ENCODE measurements at places on chromosomes 7 and 10. TPM values are rescaled to one million over a fixed set of nuclear protein-coding genes. Genes with fewer than 3 reads are reported as not detected.

Gene TPK1
- 22.9 TPM for total RNA-seq

Gene GIMAP1
- 13.5 TPM for total RNA-seq

Gene WDFY4
- total RNA-seq = 7.1 TPM

Gene LLCFC1
- total RNA-seq = not detected

Gene SLIT1
- 0.04 TPM for total RNA-seq

Gene COL28A1
- not detected for total RNA-seq

Gene ZNF736
- 5.5 TPM for total RNA-seq

Gene SPDYE2
- not detected for total RNA-seq

Gene ARHGEF5
- total RNA-seq = 0.66 TPM

Gene EPHB4
- 184 TPM for total RNA-seq

Gene ABI1
- 40.3 TPM for total RNA-seq

Gene SLC26A4
- total RNA-seq = 3.4 TPM

Gene TMEM72
- not detected for total RNA-seq

Gene ZPBP
- total RNA-seq = not detected

Gene LRGUK
- 0.07 TPM for total RNA-seq

Gene AVL9
- total RNA-seq = 32.9 TPM

Gene MSMB
- total RNA-seq = not detected

Gene TCERG1L
- not detected for total RNA-seq

Gene PANK1
- 7.9 TPM for total RNA-seq

Gene GCK
- total RNA-seq = 0.39 TPM

Gene JAKMIP3
- total RNA-seq = 0.07 TPM

Gene NKX1-2
- not detected for total RNA-seq

Gene AASS
- total RNA-seq = 34.0 TPM

Gene SLC26A3
- total RNA-seq = not detected

Gene PON1
- total RNA-seq = not detected

Gene POT1
- 42.7 TPM for total RNA-seq

Gene CYP3A4
- not detected for total RNA-seq

Gene C10orf53
- not detected for total RNA-seq

Gene MLXIPL
- not detected for total RNA-seq

Gene SMKR1
- 0.63 TPM for total RNA-seq

Gene SEMA4G
- 0.60 TPM for total RNA-seq

Gene ADIRF
- total RNA-seq = 36.5 TPM

Gene KLF14
- total RNA-seq = not detected

Gene AKR1B1
- 154 TPM for total RNA-seq

Gene POLR2J3
- 21.8 TPM for total RNA-seq

Gene ACSL5
- total RNA-seq = 22.7 TPM

Gene MPP7
- total RNA-seq = 0.07 TPM

Gene NUTM2D
- total RNA-seq = 0.60 TPM

Gene NXPH1
- not detected for total RNA-seq

Gene ZNF117
- 3.4 TPM for total RNA-seq

Gene POU6F2
- total RNA-seq = not detected

Gene ZNF716
- total RNA-seq = not detected

Gene PHYH
- total RNA-seq = 7.8 TPM

Gene GSDME
- 28.3 TPM for total RNA-seq

Gene SCIN
- 0.18 TPM for total RNA-seq

Gene SPDYE6
- not detected for total RNA-seq

Gene SYT15B
- not detected for total RNA-seq

Gene GFRA1
- total RNA-seq = 2.1 TPM

Gene SUN3
- not detected for total RNA-seq

Gene NPY4R2
- not detected for total RNA-seq
